GM12892 (cell line): ENCODE measurements at places on chromosomes 6 and 20.

DNA sequence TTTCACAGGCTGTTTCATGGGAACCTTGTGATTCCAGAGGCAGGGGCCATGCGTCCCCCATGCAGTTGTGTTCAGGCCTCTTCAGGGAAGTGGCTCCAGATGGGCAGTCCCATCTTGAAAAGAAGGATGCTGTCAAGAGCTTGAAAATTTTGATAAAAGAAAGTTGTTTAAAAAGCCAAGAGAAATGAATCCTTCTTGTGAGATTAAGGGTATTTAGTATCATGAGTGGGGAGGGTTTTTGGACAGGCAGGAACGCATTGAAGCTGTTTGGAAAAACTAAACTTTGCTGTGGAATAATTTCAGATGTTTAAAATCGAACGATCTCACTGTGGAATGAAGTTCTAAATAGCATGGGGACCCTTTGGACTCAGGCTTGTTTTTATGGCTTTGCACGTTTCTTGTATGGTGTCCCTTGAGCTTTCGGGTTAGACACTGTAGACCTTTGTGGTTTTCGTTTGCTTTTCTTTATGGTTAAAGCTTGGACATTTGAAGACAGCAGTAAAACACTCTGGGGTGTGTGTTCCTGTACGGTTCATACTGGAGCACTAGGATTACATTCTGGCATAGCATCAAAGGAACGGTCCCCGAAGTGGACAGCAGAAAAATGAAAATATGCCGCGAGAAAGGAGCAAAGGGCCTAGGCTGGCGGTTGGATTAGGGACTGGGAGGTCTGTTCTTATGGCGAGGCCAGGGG lies 18.2 kb downstream of the KIF25 start:
- DNase-seq, result no peak

DNA sequence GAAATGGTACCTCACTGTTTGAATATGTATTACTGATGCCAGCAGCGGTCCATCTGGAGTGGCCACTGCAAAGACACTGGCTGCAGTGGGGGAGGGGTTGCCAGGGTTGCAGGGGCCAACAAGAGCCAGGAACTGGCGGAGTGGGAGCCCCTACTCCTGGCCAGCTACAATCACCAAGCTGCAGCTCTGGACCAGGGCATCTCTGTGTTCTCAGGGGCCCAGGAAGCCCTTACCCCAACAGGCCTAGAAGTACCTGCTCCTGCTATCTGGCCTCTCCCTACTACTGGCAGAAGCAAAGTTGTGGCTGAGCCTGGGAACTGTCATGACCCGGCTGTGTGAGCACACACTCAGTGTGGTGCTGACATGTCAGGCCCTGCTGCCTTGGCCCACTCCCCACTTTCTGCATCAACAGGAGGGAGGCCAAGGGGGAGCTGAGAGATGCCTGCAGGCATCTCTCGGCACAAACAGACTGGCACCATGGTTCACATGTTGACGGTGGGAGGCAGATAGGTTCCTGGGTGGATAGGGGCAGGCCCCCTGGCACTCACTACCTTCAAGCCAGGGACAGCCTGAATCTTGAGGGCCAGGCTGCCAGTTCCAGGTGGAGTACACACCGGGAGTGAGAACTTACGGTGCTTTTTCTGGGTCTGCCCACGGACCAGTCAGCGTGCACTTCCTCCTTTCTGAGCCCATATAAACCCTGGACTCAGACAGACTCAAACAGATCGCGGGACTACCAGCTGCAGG lies 1188.0 kb downstream of the GRIK2 start:
- DNase-seq, result no peak

GRCh38 chr6:35562060-35562459 lies 49.4 kb upstream of the TULP1 start:
- DNase-seq, result no peak

GRCh38 chr6:7166410-7167293 lies 58.9 kb downstream of the RREB1 start:
- DNase-seq, result no peak

- no peak for DNase-seq
Observed at GRCh38 chr6:134689177-134689576, 260.7 kb downstream of the ALDH8A1 start.

- no peak for DNase-seq
Observed at GRCh38 chr6:74519163-74519562, 686.7 kb downstream of the COL12A1 start.

DNA sequence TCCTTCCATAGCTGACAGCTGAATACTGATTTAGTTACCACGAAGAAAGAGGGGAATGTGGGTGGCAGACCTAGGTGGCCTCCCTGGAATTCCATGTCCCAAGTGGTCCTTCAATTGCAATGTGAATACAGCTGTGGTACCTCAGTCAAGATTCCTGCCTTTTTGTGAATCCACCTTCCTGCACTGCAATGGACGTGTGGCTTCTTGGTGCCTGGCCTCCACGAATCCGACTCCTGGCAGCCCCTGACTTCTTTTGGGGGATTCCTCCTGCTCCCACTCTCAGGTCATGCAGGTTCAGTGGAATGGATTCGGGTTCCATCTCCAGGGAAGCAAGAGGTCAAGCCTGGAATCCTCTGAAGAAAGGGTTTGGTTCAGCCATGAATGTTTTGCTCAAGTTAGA lies 117.8 kb downstream of the DACT2 start:
- DNase-seq, result no peak

- DNase-seq, result no peak
Observed at GRCh38 chr20:62882426-62882825, 20.8 kb upstream of the TCFL5 start.

GRCh38 chr20:61809006-61809770 lies 256.5 kb downstream of the TAF4 start:
- no peak for DNase-seq

- DNase-seq, result no peak
Observed at GRCh38 chr20:17835240-17835933, 133.2 kb downstream of the SNX5 start.

DNA sequence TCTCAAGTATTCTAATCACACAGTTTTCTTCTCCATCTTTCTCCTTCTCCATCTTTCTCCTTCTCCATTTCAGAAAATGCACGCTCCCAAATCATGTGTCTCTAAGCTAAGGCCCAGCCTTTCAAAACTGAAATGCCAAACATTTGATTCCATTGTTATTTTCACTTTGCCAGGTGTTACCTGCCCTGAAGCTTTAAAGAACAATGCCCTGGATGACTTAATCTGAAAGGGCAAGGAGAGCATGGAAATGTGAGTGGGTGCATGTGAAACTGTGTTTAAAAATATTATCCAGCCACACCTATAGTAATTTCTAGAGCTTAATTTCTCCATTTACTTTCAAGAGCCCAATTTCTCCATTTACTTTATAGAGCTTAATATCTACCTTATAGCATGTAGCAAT lies 42.4 kb upstream of the GCLC start:
- DNase-seq, result no peak

DNA sequence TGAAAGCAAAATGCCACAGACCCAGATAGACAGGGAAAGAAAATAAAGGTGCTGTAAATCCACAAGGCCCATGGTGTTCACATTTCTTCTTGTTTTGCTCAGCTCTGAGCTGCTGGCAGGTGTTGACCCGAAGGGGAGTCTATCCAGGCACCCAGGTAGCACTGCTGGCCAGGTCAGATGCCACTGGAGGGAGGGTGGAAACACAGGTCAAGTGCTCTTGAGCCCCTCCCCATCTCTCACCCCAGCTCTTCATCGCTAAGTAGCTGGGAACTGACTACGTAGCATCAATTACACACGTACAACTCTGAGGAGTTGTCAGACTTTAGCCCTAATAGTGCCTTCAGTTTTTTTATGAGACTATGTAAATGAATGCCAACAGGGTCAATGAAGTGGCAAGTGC lies 287.8 kb upstream of the QKI start:
- no peak for DNase-seq

- DNase-seq, result no peak
Observed at GRCh38 chr6:166277892-166278578, 30.2 kb downstream of the PRR18 start.

- no peak for DNase-seq
Observed at GRCh38 chr6:52285177-52286068, 881 bp upstream of the MCM3 start.

DNA sequence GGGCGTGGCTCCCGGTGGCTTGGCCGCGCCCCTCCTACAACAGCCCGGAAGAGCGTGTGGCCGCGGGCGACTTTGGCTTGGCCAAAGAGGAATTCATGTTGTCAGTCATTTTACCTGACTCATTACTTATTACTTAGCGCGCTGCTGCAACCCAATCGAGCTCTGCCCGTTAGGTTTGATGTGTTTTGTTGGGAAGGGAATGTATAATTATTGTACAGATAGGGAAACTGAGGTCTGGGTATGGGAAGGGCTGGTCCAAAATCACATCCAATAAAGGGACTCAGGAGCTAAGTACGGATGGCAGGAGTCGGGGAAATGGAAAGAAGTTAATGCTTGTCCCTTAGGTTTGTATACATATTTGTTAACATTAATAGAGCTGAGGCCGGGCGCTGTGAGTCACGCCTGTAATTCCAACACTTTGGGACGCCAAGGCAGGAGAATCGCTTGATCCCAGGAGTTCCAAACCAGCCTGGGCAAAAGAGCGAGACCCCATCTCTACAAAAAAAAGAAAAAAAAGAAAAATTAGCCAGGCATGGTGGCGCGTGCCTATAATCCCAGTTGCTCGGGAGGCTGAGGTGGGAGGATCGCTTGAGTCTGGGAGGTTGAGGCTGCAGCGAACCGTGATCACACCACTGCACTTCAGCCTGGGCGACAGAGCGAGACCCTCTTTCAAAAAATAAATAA lies 639 bp upstream of the ZNF335 start:
- peak; percentile 93 for DNase-seq

DNA sequence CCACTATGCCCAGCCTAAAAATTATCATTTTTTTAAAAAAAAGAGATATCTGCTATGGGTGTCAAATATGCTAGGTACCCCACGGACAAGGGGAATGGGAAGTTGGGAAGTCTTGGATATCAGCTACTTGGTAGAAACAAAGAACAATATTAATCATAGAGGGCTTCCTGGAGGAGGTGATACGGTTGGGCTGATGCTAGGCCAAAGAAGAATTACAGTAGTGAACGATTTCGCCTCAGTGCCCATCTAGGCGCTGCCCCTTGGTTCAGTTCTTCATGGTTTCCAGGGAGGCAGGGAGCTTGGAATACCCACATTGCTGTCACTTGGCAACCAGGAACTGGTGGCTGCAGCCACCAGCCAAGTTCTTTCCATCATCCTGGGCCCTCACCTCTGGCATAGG lies 5.5 kb upstream of the PSMF1 start:
- no peak for DNase-seq

DNA sequence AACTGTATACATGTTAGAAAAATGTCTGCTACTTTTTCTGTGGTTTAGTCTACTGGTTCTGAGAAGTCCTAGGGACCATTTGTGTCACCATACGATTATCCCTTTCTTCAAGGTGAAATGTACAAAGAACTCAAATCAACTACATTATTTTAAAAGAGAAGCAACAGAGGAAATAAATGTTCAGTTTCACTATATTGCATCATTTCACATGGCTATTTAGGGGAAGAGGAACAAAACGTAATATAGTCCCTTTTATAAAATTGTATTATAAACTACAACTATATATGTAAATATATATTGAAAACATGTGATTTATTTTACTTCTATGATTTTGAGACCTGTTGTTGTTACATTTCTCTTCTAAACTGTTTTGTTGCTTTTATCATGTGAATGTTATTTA lies 1308.0 kb downstream of the EPHA7 start:
- no peak for DNase-seq

GRCh38 chr6:13452346-13453117 lies 34.9 kb downstream of the GFOD1 start:
- DNase-seq, result no peak

DNA sequence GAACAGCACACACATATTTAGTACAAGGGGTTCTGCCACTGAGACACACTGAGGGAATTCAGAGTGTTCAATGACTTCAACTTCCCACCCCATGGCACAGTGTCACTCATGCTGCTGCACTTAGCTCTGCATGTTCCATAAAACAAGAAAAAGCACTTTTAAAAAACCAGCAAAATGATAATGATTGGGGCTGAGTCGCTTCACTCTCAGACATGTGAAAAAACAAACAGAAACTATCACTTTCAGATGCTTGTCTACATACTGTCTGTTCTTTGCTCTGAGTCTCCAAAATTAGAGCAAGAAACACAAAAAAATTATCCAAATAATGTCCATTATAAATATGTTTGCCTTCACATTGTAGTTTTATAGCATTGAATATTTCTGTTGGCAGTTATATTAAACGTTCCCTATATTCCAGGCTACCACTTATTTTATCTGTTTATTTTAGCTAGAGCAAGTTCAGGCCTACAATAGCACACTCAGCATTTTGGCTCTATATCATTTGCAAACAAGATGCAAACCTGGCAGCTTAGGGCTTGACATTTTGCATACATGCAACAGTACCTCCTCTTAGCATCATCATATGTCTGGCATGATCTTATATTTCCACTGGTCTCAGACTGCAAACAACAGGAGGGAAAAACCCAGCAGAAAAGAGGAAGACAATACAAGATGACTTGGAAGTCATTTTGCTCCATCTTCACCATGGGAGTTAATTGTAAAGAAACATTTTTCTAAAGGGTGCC lies 398.8 kb downstream of the HACE1 start:
- DNase-seq, result no peak

- no peak for DNase-seq
Observed at GRCh38 chr6:21331235-21331634, 262.3 kb upstream of the SOX4 start.

GRCh38 chr6:54865091-54865631 lies 18.6 kb downstream of the FAM83B start:
- no peak for DNase-seq

DNA sequence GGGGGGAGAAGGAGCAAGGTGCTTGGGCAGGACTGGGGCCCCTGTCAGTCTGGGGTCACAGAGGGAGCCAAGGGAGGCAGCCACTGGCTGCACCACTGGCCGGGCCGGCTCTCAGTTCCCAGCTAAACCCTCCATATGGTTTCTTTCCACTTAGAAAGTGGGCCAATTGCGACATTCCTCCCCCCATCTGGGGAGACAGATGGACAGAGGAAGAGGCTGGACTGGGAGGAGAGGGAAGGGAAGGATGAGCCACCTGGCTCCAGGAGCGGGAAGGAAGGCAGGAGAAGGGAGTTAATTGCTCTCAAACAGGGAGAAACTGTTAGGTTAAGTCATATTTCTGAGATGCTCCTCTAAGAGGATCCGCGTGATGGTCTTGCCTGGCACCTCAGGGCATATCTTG lies 82.2 kb downstream of the GRM4 start:
- no peak for DNase-seq

GRCh38 chr6:111800821-111801220 lies 72.4 kb downstream of the FYN start:
- no peak for DNase-seq

DNA sequence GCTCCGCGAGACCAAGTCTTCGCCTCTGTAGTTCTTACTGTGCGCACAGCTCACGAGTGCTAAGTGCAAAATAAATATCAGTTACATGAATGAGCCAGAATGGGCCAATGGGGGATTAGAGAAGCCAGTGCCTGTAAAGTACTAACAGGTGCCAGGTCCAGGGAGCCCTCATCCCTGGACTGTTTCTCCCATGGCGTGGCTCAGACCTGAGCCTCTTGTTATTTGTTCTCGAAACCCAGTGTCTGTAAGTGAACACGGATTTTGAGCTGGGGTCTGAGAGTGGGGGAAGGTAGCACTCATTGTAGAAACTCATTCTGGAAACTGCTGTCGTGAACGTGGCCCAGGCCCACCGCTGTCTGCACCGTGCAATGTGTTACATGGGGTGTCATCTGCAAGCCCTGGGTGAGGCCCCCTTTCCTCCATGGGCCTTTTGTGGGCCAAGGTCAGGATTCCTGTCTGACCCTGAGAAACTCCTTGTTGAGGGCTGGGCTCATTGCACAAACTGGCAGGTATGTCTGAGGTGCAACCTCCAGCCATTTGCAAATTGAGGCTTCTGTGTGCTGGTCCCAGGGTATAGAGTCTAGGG lies 154.7 kb downstream of the SYCP2 start:
- DNase-seq, result no peak
